ENCODE measurements at places on chromosomes 4 and X.

- no peaks in the 10 kb centered on the region for H3K27me3 ChIP-seq
- no peak for DNase-seq
- no peak overlapping the region for H3K4me3 ChIP-seq
Measured at GRCh38 chr4:128393101-128393704, 105.6 kb upstream of the PGRMC2 start.

- H3K4me3 ChIP-seq, result no peak overlapping the region
- no peaks in the 10 kb centered on the region for H3K27me3 ChIP-seq
- H3K4me1 ChIP-seq, result peaks cover 34% of the 10 kb centered on the region
- peak overlapping the region; percentile 1 for H3K27ac ChIP-seq
- peaks cover 2% of the 10 kb centered on the region for H3K36me3 ChIP-seq
- no peak for DNase-seq
Measured at GRCh38 chr4:142434519-142435224, 411.4 kb downstream of the INPP4B start.

GRCh38 chrX:134898440-134898839 lies 92.4 kb upstream of the SMIM10 start:
- peaks cover 13% of the 10 kb centered on the region for H3K36me3 ChIP-seq
- no peaks in the 10 kb centered on the region for H3K4me1 ChIP-seq
- DNase-seq, result no peak
- H3K4me3 ChIP-seq, result no peak overlapping the region
- H3K27ac ChIP-seq, result no peak overlapping the region

- peaks cover 50% of the 10 kb centered on the region for H3K27me3 ChIP-seq
- peaks cover 9% of the 10 kb centered on the region for H3K4me1 ChIP-seq
- no peak overlapping the region for H3K27ac ChIP-seq
- no peak for DNase-seq
- no peak overlapping the region for H3K4me3 ChIP-seq
Measured at GRCh38 chrX:103413705-103414387, 37.5 kb downstream of the BEX3 start.

- H3K27ac ChIP-seq, result no peak overlapping the region
- no peaks in the 10 kb centered on the region for H3K36me3 ChIP-seq
- no peaks in the 10 kb centered on the region for H3K4me1 ChIP-seq
- no peak for DNase-seq
- H3K27me3 ChIP-seq, result peaks cover 3% of the 10 kb centered on the region
- H3K4me3 ChIP-seq, result no peak overlapping the region
Measured at GRCh38 chr4:55014876-55015275, 110.5 kb downstream of the KDR start.

DNA sequence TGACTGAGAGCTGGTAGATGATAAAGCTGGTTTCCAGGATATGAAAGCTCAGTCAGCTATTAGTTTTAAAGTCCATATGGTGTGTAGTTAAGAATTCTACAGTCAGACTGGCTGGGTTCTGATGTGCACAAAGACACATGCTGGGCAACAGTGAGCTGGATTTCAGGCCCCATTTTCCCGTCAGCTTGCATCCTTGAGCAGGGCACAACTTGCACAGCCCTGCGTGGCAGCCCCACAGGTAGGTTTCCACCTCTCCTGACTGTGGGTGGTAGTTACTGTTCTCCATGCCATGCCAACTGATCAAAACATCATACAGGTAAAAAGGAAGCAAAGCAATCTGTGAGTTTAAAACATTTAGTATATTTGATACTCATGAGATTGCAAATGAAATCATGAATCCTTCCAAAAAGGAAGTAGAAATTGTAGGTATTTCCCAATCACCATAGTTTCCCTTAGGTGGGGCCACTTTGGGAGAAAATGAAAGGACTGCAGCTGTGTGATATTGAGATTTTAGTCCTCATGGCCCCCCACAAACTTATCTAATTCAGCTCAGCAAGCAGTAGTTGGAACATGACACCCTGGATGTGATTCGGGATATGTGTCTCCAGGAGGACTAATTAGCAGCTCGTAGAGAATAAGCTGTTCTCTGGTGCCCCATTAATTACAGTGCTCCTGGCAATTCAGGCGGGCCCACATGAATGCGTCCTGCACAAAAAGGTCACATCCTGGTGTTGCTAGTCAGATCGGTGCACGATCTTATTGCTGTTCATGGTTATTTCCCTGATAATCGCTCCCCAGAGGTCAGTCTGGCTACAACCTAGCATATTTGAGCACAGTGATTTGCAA lies 42.4 kb upstream of the NOCT start:
- no peak for DNase-seq
- no peaks in the 10 kb centered on the region for H3K4me1 ChIP-seq
- H3K36me3 ChIP-seq, result no peaks in the 10 kb centered on the region
- H3K27me3 ChIP-seq, result peaks cover 2% of the 10 kb centered on the region

- H3K4me3 ChIP-seq, result no peak overlapping the region
- H3K27me3 ChIP-seq, result peaks cover 25% of the 10 kb centered on the region
- H3K27ac ChIP-seq, result no peak overlapping the region
- no peak for DNase-seq
Measured at GRCh38 chrX:136210243-136210642, 41.0 kb downstream of the MAP7D3 start.

DNA sequence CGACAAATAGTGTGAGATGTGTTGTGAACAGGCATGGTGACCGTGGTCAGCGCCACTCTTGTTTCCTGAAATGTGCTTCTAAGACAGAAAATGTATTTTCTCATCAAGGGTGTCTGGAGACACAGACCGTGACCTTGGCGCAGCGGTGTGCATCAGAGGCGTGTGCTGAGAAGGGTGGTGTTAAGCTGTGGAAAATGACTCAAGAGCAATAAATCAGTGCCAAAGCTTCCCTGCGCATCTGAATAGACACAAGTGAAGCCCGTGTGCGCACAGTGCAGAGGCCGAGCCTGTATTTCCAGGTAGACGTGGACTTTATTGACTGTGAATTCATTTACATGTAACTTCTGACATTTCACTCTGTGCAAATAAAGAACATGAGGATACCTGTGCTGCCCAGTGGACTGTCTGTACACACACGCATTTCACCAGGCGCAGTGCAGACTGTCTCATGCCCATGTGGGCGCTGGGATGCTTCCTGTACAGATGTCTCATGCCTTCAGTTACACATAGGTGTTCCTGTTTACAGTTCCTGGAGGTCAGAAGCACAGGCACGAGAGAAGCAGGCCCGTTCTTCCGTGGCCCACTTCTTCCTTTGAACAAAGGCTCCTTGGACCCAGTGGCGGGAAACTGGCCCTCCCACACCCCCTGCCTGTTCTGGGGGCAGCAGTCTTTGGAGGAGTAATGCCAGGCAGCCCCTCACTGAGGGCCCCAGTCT lies 31.9 kb downstream of the NSG1 start:
- no peak overlapping the region for H3K4me3 ChIP-seq
- H3K4me1 ChIP-seq, result peaks cover 21% of the 10 kb centered on the region
- H3K36me3 ChIP-seq, result peaks cover 86% of the 10 kb centered on the region

DNA sequence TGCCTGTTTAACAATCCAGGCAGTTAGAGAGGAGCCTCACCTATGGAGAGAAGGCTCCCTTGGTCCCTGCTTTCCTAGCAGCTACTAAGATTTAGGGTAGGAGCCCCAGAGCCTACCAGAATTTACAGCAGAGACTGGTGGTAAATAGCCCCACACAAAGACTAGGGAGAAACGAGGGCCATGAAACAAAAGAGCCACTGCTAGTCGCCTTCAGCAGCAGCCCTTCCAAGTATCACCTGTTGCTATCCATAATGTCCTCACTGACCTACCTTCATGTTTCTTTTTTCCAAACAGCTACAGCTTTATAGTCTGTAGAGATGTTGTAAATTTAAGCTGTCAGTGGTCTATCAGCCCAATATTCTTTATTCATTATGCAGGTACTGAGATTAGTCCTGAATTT lies 25.3 kb downstream of the ARHGEF6 start:
- no peak overlapping the region for H3K4me3 ChIP-seq
- DNase-seq, result no peak
- H3K27me3 ChIP-seq, result peaks cover 14% of the 10 kb centered on the region
- H3K36me3 ChIP-seq, result peaks cover 2% of the 10 kb centered on the region
- peak overlapping the region; percentile 11 for H3K27ac ChIP-seq
- peaks cover 68% of the 10 kb centered on the region for H3K4me1 ChIP-seq

DNA sequence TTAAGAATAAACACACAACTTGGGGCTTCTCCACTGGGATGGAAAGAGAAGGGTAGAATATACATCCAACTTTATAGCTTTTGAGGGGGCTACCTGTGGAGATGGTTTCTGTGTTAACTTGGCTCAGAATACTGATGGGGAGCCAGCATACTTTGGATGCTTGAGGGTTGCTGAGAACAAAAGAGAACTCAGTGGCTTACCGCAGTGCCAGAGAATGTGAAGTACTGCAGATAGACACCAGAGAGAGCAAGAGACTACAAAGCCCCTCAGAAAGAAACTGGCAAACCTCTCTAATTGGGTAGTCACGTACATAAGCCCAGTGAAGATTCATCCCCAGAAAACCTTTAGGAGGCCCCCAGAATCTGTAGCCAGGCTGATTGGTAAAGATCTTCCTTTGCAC lies 214.4 kb downstream of the DCHS2 start:
- no peak overlapping the region for H3K27ac ChIP-seq
- H3K4me3 ChIP-seq, result no peak overlapping the region
- H3K4me1 ChIP-seq, result no peaks in the 10 kb centered on the region
- peaks cover 38% of the 10 kb centered on the region for H3K27me3 ChIP-seq
- DNase-seq, result no peak
- H3K36me3 ChIP-seq, result no peaks in the 10 kb centered on the region

GRCh38 chrX:72308566-72309296 lies 3.0 kb upstream of the CITED1 start:
- DNase-seq, result peak; percentile 59
- H3K27ac ChIP-seq, result no peak overlapping the region
- H3K36me3 ChIP-seq, result no peaks in the 10 kb centered on the region
- peaks cover 38% of the 10 kb centered on the region for H3K4me1 ChIP-seq
- peaks cover 84% of the 10 kb centered on the region for H3K27me3 ChIP-seq
- peak overlapping the region; percentile 42 for H3K4me3 ChIP-seq

- H3K27me3 ChIP-seq, result peaks cover 12% of the 10 kb centered on the region
- H3K27ac ChIP-seq, result no peak within 1 kb of the TSS
- H3K4me3 ChIP-seq, result no peak within 1 kb of the TSS
Measured at GRCh38 chrX:35798042-35798441, at the start of gene MAGEB16. MAGEB16 (plus strand) TSS chrX:35798342; CDS start chrX:35802197, 3,855 bp downstream.

DNA sequence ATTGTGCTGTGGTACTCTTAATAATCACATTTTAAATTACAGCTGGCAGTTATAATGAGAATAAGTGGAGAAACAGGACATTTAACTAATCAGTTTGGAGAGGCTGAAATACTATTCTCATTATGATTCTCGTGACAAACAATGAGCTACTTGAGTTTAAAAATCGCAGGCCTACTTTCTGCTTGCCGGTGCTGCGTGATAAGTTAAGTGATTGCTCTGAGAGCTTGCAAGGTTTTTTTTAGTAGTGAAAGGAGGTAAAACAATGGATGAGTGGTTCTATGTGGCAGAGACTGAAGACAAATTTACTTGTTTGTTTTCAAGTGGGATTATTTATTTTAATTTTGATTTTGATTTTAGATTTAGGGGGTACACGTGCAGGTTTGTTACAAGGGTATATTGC lies 114.0 kb downstream of the RAPGEF2 start:
- H3K4me3 ChIP-seq, result no peak overlapping the region
- peaks cover 2% of the 10 kb centered on the region for H3K36me3 ChIP-seq
- no peak for DNase-seq
- peaks cover 1% of the 10 kb centered on the region for H3K4me1 ChIP-seq

GRCh38 chr4:82230306-82230705 lies 143.5 kb downstream of the HNRNPD start:
- no peaks in the 10 kb centered on the region for H3K36me3 ChIP-seq
- H3K27me3 ChIP-seq, result peaks cover 13% of the 10 kb centered on the region
- no peak overlapping the region for H3K4me3 ChIP-seq
